ENCODE measurements at places on chromosomes 1 and 21. TPM values are rescaled to one million over a fixed set of nuclear protein-coding genes. Genes with fewer than 3 reads are reported as not detected.

DNA sequence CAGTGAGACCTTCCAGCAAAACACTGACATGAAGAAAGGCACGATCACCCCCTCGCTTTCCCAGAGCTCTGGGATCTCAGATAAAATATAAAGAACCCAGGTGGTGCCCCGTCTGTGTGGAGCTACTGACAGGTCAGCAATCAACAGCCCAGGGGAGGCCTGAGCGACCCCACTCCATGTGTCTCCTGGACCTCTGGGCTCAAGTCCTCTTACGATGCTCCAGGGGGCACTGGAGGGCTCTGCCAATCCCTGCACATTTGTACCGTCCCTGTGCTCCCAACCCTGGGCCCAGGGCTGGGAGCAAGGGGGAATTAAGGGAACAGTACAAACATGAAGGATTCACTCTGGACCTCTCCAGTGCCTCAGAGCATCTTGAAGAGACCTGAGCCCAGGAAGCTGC is 12.5 kb downstream of the S100A7A start:
- no peak for DNase-seq

GRCh38 chr1:167375949-167376348 is 142.4 kb downstream of the CD247 start:
- DNase-seq, result no peak

- no peak for DNase-seq
Measured at GRCh38 chr1:210252621-210253051, 20.0 kb downstream of the SERTAD4 start.

DNA sequence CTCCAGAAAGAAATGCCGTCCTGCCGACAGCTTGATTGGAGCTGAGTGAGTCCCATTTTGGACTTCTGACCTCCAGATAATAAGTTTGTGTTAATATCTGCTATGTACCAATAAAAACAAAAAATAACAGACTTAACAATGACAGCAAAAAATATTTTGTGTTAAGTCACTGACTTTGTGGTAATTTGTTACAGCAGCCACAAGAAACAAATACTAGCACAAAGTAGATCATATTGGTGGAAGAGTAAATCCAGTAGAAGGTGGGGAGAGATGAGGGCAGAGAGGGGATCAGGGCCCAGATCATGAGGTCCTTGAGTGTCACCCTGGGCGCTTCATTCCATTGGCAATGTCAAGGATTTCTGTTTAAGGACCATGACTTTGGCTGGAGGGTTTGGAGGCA is 168.6 kb downstream of the DYRK1A start:
- DNase-seq, result no peak

DNA sequence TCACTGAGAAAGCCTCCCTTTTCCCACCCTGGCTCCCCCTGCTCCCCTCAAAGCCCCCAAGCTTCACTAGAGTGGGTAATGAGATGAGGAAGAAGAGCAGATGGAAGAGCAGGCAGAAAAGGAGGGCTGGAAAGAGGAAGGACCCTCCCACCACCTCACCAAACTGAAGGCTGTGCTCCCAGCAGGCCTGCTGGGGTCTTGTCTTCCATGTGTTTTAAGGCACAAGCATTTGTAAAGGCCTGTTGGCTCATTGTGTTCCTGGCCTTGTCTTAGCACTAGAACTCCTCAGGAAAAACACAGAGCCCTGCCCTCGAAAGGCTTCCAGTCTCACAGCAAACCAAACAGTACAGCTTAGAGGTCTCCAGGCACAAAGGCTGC is 51.5 kb downstream of the TOMM20 start:
- no peak for DNase-seq

- peak; percentile 92 for DNase-seq
Measured at GRCh38 chr1:203278082-203278884, 27.0 kb upstream of the BTG2 start.

The OLIG1 gene
- 9.4 TPM for total RNA-seq
